ENCODE measurements at places on chromosomes 6 and 20. TPM values are rescaled to one million over a fixed set of nuclear protein-coding genes. Genes with fewer than 3 reads are reported as not detected.

Gene MCCD1
- total RNA-seq = not detected

Gene PRDM13
- total RNA-seq = not detected

Gene OR12D2
- total RNA-seq = not detected

Gene HLA-DRB1
- not detected for total RNA-seq

Gene TRIM38
- total RNA-seq = 6.4 TPM

Measured in PC-3 (cell line).